Right renal pelvis (tissue), 4 donors: ENCODE measurements at places on chromosomes 11 and 22. TPM values are rescaled to one million over a fixed set of nuclear protein-coding genes. Genes with fewer than 3 reads are reported as not detected.

DNA sequence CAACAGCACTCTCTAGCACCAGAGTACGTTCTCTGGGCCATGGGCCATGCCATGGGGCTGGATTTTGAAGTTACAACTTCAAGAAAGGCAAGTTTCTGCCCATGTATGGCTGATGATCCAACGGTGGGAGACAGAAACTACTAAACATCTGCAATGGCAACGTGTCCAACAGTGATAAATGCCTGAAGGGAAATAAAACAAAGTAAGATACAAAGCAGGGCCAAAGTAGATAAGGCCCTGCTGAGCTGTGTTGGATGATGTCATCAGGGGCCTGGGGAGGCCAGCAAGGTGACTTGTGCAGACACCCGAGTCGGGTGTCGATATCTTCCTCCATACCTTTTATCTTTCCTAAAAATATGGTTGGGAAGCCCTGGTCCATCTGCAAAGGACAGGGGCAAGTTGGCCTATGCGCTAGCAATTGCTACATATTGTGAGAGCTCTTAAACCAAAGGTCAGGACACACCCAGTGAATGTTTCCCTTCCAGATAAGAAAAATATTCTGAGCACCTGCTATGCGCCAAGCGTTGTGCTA is 487.2 kb downstream of the MN1 start:
- no peak for DNase-seq

The TRPM5 gene
- 3.1 TPM for polyA plus RNA-seq

GRCh38 chr22:23670378-23671295 is 20.2 kb upstream of the RGL4 start:
- DNase-seq: no peak

- DNase-seq: no peak
Measured at GRCh38 chr22:20648306-20648903, 125.5 kb upstream of the SERPIND1 start.

The CD3G gene
- 0.17 TPM for polyA plus RNA-seq

GRCh38 chr11:62201376-62201775 is 7.1 kb upstream of the SCGB2A1 start:
- DNase-seq: no peak

The MS4A3 gene
- polyA plus RNA-seq: 0.64 TPM

GRCh38 chr11:30120045-30120589 is 103.3 kb upstream of the KCNA4 start:
- DNase-seq: no peak

The PIK3C2A gene
- 74.4 TPM for polyA plus RNA-seq

GRCh38 chr11:12212821-12213185 is 102.4 kb downstream of the MICAL2 start:
- DNase-seq: no peak
